ENCODE measurements at places on chromosomes 11 and 22. TPM values are rescaled to one million over a fixed set of nuclear protein-coding genes. Genes with fewer than 3 reads are reported as not detected.

- H3K4me1 ChIP-seq, result no peaks in the 10 kb centered on the region
- H3K27ac ChIP-seq, result no peak overlapping the region
These were observed 633.8 kb downstream of the DLG2 start for GRCh38 chr11:84993386-84993785.

- no peaks in the 10 kb centered on the region for H3K36me3 ChIP-seq
- no peaks in the 10 kb centered on the region for H3K4me1 ChIP-seq
- no peaks in the 10 kb centered on the region for H3K27me3 ChIP-seq
- H3K27ac ChIP-seq, result no peak overlapping the region
- H3K4me3 ChIP-seq, result no peak overlapping the region
These were observed 453.4 kb downstream of the TBC1D22A start for GRCh38 chr22:47215851-47216250.

- no peak for DNase-seq
- H3K4me3 ChIP-seq, result no peak overlapping the region
- H3K27ac ChIP-seq, result no peak overlapping the region
- peaks cover 24% of the 10 kb centered on the region for H3K36me3 ChIP-seq
- H3K27me3 ChIP-seq, result no peaks in the 10 kb centered on the region
These were observed 54.7 kb downstream of the CUL5 start for GRCh38 chr11:108063410-108063809.

GRCh38 chr11:79342686-79343085 is 98.1 kb downstream of the TENM4 start:
- H3K4me3 ChIP-seq, result no peak overlapping the region
- no peaks in the 10 kb centered on the region for H3K4me1 ChIP-seq
- no peaks in the 10 kb centered on the region for H3K27me3 ChIP-seq

DNA sequence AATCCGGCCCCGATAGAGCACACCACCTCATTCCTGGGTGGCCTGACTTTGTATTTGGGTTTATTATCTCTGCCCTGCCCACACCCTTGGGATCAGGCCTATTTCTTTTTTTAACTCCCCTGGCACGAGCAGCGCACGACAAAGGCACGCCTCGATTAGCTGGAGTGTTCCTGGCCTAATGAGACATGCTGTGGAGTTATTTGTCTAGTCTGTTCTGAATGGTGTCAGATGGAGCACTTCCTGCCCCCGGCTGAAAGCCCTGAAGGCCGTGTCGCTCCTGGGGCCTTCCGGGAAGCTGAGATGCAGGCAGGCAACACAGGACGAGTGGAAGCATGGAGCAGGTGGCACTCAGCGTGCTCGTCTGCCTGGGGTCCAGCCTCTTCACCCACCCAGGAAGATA is 47.1 kb downstream of the LARGE1 start:
- no peak overlapping the region for H3K27ac ChIP-seq
- H3K36me3 ChIP-seq, result no peaks in the 10 kb centered on the region
- no peaks in the 10 kb centered on the region for H3K27me3 ChIP-seq
- H3K4me3 ChIP-seq, result no peak overlapping the region

DNA sequence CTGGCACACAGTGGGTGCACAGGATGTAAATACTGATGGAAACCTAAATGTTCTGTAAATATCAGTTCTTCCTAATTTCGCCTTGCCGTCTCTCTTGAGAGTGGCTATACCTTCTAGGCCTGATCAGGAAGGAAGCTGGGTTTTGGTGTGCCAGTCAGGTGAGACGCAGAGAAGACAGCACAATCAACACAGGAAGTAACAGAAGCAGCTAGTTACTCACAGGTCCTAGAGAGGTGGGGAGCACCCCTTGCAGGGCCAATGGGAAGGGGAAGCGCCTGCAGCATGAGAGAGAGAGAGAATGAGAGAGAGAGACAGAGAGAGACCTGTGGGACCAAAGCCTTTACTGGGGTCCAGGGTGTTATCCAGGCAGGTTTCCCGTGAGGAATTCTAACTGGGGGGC is 80.8 kb downstream of the FBLN1 start:
- H3K27ac ChIP-seq, result no peak overlapping the region
- no peaks in the 10 kb centered on the region for H3K36me3 ChIP-seq
- H3K4me1 ChIP-seq, result no peaks in the 10 kb centered on the region
- no peak overlapping the region for H3K4me3 ChIP-seq
- H3K27me3 ChIP-seq, result no peaks in the 10 kb centered on the region

Gene SLC22A12
- total RNA-seq, result under 0.01 TPM

Gene CHRM1
- not detected for total RNA-seq

Gene OR2AG1
- not detected for total RNA-seq

Measured in liver (tissue), 10 donors.